Smooth muscle cell of trachea (primary cell): ENCODE measurements at places on chromosomes 16 and 17. TPM values are rescaled to one million over a fixed set of nuclear protein-coding genes. Genes with fewer than 3 reads are reported as not detected.

MYL11 gene
- total RNA-seq, result not detected in 2 replicates

TOX3 gene
- not detected in 2 replicates for total RNA-seq

BHLHA9 gene
- total RNA-seq, result not detected in 2 replicates

UBE2O gene
- total RNA-seq, result 19.2 and 21.2 TPM in 2 replicates

TNS4 gene
- total RNA-seq, result under 0.01 TPM in 1 of 2 replicates, not detected in the other

CRHR1 gene
- not detected in 2 replicates for total RNA-seq

C17orf107 gene
- total RNA-seq, result 1.9 and 5.0 TPM in 2 replicates

SRCIN1 gene
- under 0.01 and 0.17 TPM in 2 replicates for total RNA-seq

CDH8 gene
- total RNA-seq, result not detected in 2 replicates

DBNDD1 gene
- total RNA-seq, result 3.1 and 4.1 TPM in 2 replicates

SOX8 gene
- under 0.01 and 0.17 TPM in 2 replicates for total RNA-seq

FNDC8 gene
- not detected in 2 replicates for total RNA-seq

MYCBPAP gene
- 1.5 and 2.8 TPM in 2 replicates for total RNA-seq

CHD9NB gene
- total RNA-seq, result 1.2 and 4.6 TPM in 2 replicates

OSBPL7 gene
- 7.6 and 13.2 TPM in 2 replicates for total RNA-seq

LRRC59 gene
- 142 and 176 TPM in 2 replicates for total RNA-seq
